ENCODE measurements at places on chromosomes 6 and 20.

DNA sequence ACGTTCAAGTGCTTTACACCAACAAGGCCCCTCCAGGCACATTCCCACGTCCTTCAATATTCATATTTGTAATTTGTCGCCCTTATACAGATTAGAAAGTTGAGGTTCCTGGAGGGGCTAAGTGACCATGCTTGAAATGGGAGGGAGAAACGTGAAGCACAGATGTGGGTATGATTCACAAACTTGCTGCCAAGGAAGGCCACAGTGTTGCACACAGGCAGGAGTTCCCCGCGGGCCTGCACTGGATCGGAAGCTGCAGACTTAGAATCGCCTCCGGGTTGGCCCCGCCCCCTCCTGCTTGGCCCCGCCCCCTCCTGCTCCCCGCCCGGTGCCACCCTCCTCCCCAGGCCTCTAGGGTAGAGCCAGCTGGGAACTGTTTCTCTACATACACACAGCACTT, 58.2 kb upstream of the QKI start:
- no peak for DNase-seq

GRCh38 chr20:57685146-57685758, 24.6 kb downstream of the PMEPA1 start:
- DNase-seq: no peak

DNA sequence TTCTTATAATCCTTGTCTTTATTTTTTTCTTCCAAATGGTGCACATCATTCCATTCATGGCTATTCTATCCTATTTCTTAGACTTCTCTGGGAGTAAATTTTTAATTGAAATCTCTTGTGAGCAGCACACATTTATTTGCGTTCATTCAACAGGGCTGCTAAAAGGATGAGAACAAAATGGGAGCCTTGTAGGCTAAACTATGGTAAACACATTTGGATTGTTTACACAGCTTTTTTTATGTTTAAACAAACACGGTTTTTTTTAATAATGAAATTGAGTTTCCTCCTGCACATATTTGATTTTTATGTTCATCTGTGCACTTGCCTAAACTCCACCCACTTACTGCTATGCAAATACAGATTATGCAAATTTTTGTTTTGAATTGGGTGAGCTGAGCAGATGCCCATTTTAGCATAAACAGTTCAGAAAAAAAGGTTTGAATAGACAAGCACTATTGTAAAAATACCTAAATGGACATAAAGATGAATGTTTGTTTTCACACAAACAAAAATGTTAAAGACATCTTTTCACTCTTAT, 92.0 kb downstream of the OLIG3 start:
- no peak for DNase-seq

GRCh38 chr20:34715384-34715783, 11.2 kb downstream of the TP53INP2 start:
- DNase-seq: no peak

DNA sequence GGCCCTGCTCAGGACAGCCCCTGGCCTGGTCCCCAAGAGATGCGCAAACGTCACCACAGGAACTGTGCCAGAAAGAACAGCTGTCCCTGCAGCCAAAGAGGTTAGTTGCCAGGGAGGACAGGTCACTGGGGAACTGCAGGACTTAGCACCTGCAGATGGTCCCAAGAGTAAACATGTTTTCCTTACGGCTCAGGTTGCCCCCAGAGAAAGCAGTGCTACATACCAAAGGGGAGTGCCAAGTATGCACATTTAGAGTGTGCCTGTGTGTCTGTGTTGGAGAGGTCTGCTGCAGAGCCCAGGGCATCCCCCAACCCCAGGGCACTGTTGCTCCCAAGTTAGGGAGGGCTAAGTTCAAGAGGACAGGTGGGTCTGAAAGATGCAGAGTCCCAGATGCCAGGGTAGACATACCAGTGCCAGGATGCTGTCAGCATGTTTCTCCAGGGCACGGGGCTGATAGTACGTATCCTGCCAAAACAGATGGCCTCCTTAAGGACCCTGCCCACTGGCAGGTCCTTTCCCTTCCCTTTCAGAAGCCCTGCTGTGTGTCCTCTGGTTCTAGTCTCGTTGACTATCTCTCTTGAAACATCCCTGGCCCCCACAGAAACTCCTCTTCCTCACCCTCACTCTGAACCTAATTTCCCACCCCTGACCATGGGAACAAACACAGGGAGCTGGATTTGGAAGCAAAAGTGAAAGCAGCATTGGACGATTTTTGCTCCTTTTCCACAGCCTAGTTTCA, 1.3 kb downstream of the ABHD16A start:
- DNase-seq: no peak

DNA sequence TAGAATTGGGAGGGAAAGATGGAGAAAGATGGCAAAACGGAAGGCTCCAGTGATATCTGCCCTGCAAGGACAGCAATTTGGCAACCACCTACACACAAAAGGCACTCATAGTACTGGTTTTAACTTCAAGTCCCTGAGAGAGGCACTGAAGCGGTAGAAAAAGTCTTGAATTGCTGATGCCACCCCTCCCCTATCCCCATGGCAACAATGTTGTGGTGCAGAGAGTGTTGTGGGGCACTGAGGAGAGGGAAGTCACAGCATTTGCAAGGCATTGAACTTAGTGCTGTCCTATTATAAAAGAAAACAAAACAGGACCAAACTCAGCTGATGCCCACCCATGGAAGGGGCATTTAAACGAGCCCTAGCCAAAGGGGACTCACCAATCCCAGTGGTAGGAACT, 343.7 kb downstream of the HAO1 start:
- DNase-seq: no peak

- DNase-seq: no peak
These were observed 25.5 kb downstream of the C6orf15 start for GRCh38 chr6:31086788-31087440.

GRCh38 chr6:21198032-21198640, 395.4 kb upstream of the SOX4 start:
- DNase-seq: no peak

- DNase-seq: no peak
These were observed 7.2 kb downstream of the RING1 start for GRCh38 chr6:33215271-33216116.

DNA sequence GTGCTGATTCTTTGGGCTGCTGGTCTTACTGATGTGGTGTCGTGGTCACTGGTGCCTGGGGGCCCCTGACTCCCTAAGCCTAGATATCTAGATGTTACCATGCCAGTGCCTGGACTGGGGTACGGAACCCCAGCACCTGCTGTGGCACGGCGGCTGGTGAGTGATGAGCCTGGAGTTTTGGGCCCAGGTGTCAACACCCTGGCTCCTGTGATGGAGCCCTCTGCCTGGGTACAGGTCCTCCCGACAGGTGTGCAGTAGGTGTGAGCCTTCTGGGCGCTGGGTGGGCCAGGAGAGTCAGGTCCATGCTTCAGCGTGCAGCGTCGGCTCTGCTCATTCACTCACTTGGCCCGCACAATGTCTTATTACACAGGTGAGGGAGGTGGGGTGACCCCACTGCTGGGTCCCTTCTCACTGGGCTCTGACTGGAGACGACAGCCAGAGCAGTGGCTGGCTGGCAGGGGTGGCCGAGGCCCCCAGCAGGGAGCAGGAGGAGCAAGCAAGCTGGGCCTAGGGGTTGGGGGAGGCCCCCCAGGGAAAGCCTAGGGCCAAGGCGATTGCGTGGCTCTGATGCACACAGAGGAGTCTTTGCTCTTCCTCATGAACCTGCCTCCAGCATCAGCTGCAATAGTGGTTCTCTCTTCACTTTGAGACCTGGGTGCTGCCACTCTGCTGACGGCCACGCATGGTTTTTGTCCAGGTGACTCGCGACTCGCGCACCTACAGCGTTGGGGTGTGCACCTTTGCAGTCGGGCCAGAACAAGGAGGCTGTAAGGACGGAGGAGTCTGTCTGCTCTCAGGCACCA, 42.5 kb upstream of the SLC22A1 start:
- DNase-seq: no peak

DNA sequence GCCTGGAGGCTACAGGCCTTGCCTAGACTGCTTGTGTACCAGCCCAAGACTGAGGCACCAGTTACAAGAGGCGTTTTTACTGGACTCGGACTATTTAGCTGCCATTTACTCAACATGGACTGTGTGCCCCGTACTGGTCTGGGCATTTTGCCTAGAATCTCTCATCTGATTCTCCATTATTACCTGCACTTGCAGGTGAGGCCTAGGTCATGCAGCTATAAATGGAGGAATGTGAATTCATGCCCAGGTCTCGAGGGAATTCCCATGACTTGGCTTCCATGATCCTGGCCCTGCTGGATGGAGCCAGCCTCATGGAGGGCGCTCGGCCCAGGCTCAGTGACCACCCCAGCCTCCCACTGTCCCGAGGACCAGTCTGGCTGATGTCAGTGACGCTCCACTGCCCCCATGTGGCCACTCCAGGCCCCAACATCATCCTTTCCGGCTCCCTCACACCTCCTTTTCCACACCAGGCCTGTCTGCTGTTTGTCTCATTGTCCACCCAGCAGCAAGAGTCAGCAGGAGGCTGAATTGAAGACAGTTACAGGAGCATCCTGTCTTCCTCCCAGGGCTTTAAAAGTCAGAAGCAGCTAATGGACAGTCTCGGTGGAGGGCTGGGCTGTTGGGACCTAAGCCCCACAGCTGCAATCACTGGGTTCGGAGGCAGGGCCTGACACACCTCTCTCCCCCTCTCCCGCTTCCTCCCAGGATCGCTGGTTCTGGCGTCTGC, 8.7 kb downstream of the MMP24OS start:
- no peak for DNase-seq

DNA sequence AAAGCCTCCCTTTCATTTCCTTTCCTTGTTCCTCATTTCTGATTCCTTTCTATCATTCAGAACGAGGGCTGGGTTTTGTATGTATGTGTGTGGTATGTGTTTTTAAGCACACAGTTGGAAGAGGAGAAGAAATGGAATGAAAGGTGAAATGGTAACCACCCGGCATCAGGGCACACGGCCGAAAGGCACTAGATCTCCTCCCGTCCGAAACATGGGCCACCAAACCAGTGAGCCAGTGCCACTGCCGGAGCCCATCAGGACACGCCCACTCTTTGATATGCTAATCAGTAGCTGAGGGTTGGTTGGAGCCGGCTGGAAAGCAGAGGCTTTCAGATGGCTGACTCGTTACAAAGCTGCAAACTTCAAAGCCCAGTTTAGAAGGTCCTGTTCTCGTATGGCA, 228.6 kb upstream of the JARID2 start:
- DNase-seq: no peak

GRCh38 chr20:53335555-53335954, 258.1 kb downstream of the ZNF217 start:
- DNase-seq: no peak

- no peak for DNase-seq
These were observed 11.2 kb downstream of the TFAP2D start for GRCh38 chr6:50724381-50725124.

- no peak for DNase-seq
These were observed 6.5 kb upstream of the UQCC2 start for GRCh38 chr6:33717934-33718455.

GRCh38 chr20:16191496-16191895, 381.8 kb downstream of the KIF16B start:
- no peak for DNase-seq

- DNase-seq: no peak
These were observed 427.9 kb downstream of the CD83 start for GRCh38 chr6:14545496-14545895.

DNA sequence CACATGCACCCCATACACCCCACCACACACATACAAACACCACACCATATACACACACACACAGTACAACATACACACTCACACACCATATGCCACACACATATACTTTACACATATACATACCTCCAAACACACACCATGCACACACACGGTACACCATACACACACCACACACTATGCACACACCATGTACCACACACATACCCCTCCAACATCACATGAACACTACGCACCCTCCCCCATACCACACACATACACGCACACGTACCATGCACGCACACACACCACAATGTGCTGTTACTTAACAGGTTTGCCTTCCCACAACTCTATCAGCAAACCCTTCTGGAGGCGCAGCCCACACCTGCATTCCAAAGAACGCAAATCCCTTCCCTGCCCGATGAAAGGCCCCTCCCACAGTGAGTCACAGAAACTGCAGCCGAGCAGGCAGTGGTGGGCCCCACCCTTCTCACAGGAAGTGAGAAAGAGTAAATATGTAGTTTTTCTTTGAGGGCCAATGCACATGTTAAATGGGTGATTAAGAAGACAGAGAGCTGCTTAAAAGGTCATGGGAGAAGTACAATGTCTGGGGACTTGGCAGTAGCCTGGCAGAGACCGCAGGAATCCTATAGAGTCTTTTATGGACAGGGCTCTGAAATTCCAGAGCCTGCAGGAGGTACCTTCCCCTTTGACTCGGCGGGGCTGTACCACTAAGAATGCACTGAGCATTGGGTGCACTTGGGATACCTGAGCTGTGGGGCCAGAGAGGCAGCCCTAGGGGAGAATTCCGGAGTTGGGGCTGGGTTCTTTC, 34.1 kb upstream of the EZR start:
- DNase-seq: peak; percentile 68

- no peak for DNase-seq
These were observed 1.1 kb downstream of the ZNF165 start for GRCh38 chr6:28081486-28081751.

- no peak for DNase-seq
These were observed 477.1 kb downstream of the BTBD3 start for GRCh38 chr20:12394786-12395185.

DNA sequence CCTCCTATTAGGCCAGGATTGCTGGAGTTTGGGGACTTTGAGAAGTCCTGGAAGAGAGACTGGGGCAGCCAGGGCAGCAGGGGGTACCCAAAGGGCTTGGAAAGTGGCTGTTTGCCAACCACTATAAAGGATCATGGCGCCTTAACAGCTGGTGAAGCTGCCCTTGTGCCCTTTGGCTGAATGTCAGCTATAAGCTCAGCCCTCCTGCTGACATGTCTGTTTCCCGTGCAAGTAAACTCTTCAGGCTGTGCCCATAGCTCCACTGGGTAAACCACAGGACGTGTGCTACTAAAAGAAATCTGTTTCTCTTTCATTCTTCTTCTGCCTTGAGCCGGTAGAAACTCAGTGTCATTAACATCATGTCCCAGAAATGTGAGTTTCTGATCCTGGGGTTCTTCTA, 97.3 kb downstream of the CAP2 start:
- no peak for DNase-seq

- DNase-seq: no peak
These were observed 11.7 kb upstream of the ID1 start for GRCh38 chr20:31593221-31594001.

DNA sequence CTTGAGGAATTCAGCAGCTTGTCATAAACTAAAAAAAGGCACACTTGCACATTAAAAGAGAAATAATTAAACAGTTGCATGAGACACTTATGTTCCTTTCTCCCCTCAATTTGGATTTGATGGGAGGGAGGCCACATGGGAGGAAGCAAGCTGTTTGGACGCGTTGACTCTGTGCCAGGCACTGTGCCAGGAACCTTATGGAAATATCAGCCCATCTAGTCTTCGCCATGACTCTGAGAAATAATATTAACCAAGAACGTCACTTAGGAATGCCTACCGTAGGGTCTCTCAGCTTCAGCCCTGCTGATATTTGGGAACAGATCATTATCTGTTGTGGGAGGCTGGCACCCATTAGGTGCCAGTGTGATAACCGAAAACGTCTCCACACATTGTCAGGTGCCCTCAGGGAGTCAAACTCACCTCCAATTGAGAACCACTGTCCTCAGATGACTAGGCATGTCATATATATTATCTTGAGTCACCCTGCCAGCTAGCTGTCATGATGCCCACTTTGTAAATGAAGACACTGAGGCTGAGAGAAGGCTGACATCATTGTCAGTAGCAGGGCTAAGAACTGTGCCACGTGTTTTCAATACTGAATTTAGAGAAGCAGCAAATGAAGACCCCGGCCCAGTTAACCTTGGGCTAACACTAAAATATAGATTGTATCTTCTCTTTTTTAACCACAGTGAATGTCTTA, 36.1 kb downstream of the EYA2 start:
- no peak for DNase-seq
